ENCODE measurements at places on chromosomes 2 and 18. TPM values are rescaled to one million over a fixed set of nuclear protein-coding genes. Genes with fewer than 3 reads are reported as not detected.

Gene B4GALT6
- 7.7 TPM for total RNA-seq

Gene MC2R
- total RNA-seq, result not detected

Gene HS6ST1
- 14.5 TPM for total RNA-seq

Gene GCG
- not detected for total RNA-seq

Gene MLPH
- not detected for total RNA-seq

Gene RESP18
- not detected for total RNA-seq

Gene LOXHD1
- total RNA-seq, result 0.10 TPM

Gene LOXL3
- 0.20 TPM for total RNA-seq

Gene NFATC1
- total RNA-seq, result 89.4 TPM

Gene SF3B1
- total RNA-seq, result 266 TPM

Gene HJURP
- 77.3 TPM for total RNA-seq

Gene SLC4A3
- total RNA-seq, result not detected

Gene HK2
- total RNA-seq, result 84.5 TPM

Gene PCARE
- total RNA-seq, result not detected

Gene MEP1B
- total RNA-seq, result 0.35 TPM

Gene TUBB6
- 8.0 TPM for total RNA-seq

Gene WDR33
- 70.8 TPM for total RNA-seq

Gene SERPINB12
- not detected for total RNA-seq

Gene ERBB4
- not detected for total RNA-seq

Gene PIEZO2
- total RNA-seq, result not detected
